ENCODE measurements at places on chromosomes 1 and 21. TPM values are rescaled to one million over a fixed set of nuclear protein-coding genes. Genes with fewer than 3 reads are reported as not detected.

PRAMEF27 gene
- not detected for total RNA-seq

DNA sequence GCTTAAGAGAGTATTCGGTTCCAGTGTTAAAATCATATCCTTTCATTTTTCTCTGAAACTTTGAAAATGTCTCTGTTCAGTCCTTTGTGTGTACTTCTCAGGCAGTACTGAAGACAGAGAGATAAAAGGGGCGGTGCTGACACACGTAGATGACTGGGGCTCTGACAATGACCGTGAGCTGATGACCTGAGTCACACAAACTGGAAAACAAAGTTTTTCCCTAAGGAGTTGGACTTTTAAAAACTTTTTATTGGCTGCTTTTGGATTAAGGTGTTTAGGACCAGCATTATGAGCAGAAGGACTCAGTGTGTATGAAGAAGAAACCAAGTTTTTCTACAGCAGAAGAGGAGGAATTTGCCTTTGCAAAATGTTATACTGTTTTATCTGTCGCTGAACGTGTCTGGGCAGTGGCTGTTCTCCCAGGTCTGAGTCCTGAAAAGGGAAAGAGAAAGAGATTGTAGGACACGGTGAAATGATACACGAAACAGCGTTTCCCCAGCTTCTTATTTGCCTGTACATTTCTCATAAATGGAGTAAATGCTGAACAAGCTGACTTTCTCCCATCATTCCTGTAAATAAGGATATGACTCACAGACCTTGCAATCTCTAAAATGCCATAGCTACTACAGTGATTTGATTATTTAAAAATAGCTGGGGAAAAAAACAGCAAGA lies 51.5 kb downstream of the MAP3K7CL start:
- H3K27me3 ChIP-seq = no peaks in the 10 kb centered on the region
- peak overlapping the region; percentile 50 for H3K4me3 ChIP-seq
- peaks cover 6% of the 10 kb centered on the region for H3K4me1 ChIP-seq
- peak overlapping the region; percentile 97 for H3K27ac ChIP-seq
- peak; percentile 95 for DNase-seq

DNA sequence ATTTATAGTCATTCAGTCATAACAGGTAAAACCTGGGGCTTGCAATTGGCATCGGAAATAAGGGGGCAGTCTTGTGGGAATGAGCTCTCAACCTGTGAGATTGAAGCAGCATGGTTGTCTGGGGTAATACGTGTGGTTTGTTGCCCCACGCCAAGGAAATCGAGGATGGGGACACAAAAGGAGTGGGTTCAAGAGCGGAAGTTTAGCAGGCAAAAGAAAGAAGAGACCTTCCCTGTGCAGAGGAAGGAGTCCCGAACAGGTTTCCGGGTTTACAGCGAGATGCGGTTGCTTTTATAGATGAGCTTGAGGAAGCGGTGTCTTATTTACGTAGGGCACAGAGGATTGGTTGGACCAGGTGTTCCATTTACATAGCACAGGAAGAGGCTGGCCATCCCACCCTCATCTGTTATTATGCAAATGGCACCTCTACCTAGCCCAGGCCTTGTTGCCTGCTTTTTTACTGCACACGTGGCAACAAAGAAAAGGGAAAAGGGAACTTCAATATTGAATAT lies 37.3 kb downstream of the IFNAR1 start:
- H3K4me3 ChIP-seq = no peak overlapping the region
- no peaks in the 10 kb centered on the region for H3K36me3 ChIP-seq
- H3K27me3 ChIP-seq = no peaks in the 10 kb centered on the region

GRCh38 chr1:246583448-246584185 lies 17.4 kb downstream of the CNST start:
- H3K27ac ChIP-seq = no peak overlapping the region
- DNase-seq = no peak
- peaks cover 15% of the 10 kb centered on the region for H3K4me1 ChIP-seq
- H3K27me3 ChIP-seq = no peaks in the 10 kb centered on the region
- no peak overlapping the region for H3K4me3 ChIP-seq
- H3K36me3 ChIP-seq = peaks cover 3% of the 10 kb centered on the region

GRCh38 chr1:241419986-241420385 lies 63.0 kb upstream of the RGS7 start:
- no peak overlapping the region for H3K27ac ChIP-seq
- no peak for DNase-seq
- no peaks in the 10 kb centered on the region for H3K4me1 ChIP-seq
- H3K27me3 ChIP-seq = no peaks in the 10 kb centered on the region
- H3K36me3 ChIP-seq = no peaks in the 10 kb centered on the region

GRCh38 chr1:24501371-24502064 lies 1.1 kb upstream of the RCAN3 start:
- H3K27ac ChIP-seq = peak overlapping the region; percentile 52
- H3K36me3 ChIP-seq = no peaks in the 10 kb centered on the region
- DNase-seq = no peak

DNA sequence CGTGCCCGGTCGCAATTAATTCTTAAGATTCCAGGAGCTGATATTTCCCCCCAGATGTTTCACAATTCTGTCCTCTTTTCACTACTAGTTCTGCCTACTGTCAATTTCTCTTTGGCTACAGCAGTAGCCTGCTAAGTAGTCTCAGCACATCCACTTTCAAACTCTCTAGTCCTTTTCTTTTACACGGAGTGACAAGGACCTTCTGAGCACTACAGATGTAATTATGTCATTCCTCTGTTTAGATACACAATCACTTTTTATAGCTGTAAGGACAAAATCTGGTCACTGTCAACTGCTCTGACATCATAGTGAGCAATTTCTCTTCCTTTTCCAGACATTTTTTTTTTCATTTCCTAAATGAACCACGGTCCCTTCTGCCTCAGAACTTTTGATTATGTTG lies 421.7 kb upstream of the CHRM3 start:
- no peaks in the 10 kb centered on the region for H3K27me3 ChIP-seq
- DNase-seq = no peak
- H3K36me3 ChIP-seq = no peaks in the 10 kb centered on the region
- H3K4me3 ChIP-seq = no peak overlapping the region
- no peak overlapping the region for H3K27ac ChIP-seq
- no peaks in the 10 kb centered on the region for H3K4me1 ChIP-seq

CFHR1 gene
- total RNA-seq = 0.50 TPM

DNA sequence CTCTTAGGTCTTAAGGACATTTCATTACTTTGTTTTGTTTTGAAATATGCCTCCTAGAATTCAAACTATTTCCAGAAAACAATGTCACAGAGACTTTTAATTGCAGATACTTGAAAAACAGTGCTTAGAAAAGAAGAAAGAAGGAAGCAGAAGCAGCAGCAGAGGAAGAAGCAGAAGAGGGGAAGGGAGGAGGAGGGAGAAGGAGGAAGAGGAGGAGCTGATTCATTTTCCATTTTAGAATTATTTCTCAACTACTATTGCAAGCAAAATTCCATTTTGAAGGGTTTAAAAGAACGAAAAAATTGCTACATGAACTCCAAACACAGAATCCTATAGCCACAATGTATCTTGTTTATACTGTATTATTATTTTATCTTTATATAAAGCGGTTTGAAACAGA lies 13.9 kb downstream of the RC3H1 start:
- no peak overlapping the region for H3K27ac ChIP-seq
- peaks cover 4% of the 10 kb centered on the region for H3K4me1 ChIP-seq
- no peaks in the 10 kb centered on the region for H3K27me3 ChIP-seq
- H3K4me3 ChIP-seq = no peak overlapping the region

TTC13 gene
- 9.0 TPM for total RNA-seq

GRCh38 chr1:43885279-43885801 lies 48.3 kb upstream of the ARTN start:
- H3K4me1 ChIP-seq = no peaks in the 10 kb centered on the region
- H3K36me3 ChIP-seq = no peaks in the 10 kb centered on the region
- H3K27ac ChIP-seq = no peak overlapping the region
- DNase-seq = no peak
- no peaks in the 10 kb centered on the region for H3K27me3 ChIP-seq

GRCh38 chr1:55814967-55815366 lies 599.8 kb upstream of the USP24 start:
- H3K27me3 ChIP-seq = no peaks in the 10 kb centered on the region
- peaks cover 13% of the 10 kb centered on the region for H3K4me1 ChIP-seq
- H3K4me3 ChIP-seq = no peak overlapping the region
- no peak overlapping the region for H3K27ac ChIP-seq
- DNase-seq = no peak

GRCh38 chr21:30447056-30447455 lies 7.0 kb downstream of the KRTAP15-1 start:
- no peak for DNase-seq
- no peaks in the 10 kb centered on the region for H3K36me3 ChIP-seq
- H3K27me3 ChIP-seq = no peaks in the 10 kb centered on the region
- no peaks in the 10 kb centered on the region for H3K4me1 ChIP-seq

DNA sequence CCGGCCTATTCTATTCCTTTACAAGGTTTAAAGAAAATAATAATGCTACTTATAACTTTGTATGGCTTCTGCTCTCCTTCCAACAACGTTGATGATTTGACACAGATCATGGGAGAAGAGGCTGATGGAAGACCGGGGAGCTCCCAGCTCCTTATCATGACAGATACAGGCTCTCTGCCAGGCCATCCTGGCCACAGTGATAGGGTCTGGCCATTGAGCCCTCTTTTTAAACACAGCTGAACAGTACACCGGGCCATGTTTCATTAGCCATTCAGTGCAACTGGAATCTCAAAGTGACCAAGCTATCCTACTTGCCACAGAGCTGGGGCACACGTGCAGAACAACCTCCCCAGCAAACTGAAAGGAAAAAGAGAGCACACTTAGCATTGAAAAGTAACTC lies 34.9 kb downstream of the DNAJC11 start:
- H3K4me1 ChIP-seq = no peaks in the 10 kb centered on the region
- H3K4me3 ChIP-seq = no peak overlapping the region
- H3K27me3 ChIP-seq = no peaks in the 10 kb centered on the region

GRCh38 chr1:173666646-173667045 lies 3.0 kb downstream of the ANKRD45 start:
- H3K36me3 ChIP-seq = no peaks in the 10 kb centered on the region
- H3K27me3 ChIP-seq = peaks cover 4% of the 10 kb centered on the region
- peak; percentile 32 for DNase-seq
- no peaks in the 10 kb centered on the region for H3K4me1 ChIP-seq
- no peak overlapping the region for H3K27ac ChIP-seq
- H3K4me3 ChIP-seq = no peak overlapping the region

EDARADD gene
- total RNA-seq = not detected

DNA sequence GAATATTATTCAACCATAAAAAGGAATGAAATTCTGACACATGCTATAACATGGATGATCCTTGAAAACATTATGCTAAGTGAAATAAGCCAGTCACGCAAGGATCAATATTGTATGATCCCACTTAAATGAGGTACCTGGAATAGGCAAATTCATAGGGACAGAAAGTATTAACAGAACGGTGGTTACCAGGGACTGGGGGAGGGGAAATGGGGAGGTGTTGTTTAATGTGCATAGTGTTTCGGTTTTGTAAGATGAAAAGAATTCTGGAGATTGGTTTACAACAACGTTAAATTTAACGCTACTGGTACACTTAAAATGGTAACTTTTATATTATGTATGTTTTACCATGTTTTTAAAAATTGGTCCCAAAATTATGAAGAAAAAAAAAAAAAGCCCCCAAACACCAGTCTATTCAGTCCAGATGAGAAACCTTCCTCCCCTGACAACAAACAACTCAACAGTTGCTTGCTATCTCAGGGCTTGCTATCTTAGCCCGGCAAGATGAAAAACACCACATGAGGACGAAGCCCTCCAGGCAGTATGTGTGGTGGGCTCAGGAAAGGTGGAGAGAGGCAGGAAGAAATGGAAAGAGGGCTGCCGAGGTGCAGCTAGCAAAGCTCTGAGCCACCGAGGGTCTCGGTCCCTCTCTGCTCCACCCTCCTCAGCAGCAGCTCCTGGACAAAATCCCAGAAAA lies 8.5 kb downstream of the NUAK2 start:
- H3K36me3 ChIP-seq = peaks cover 12% of the 10 kb centered on the region
- H3K27me3 ChIP-seq = no peaks in the 10 kb centered on the region
- peaks cover 29% of the 10 kb centered on the region for H3K4me1 ChIP-seq
- peak overlapping the region; percentile 83 for H3K27ac ChIP-seq
- H3K4me3 ChIP-seq = no peak overlapping the region

DNA sequence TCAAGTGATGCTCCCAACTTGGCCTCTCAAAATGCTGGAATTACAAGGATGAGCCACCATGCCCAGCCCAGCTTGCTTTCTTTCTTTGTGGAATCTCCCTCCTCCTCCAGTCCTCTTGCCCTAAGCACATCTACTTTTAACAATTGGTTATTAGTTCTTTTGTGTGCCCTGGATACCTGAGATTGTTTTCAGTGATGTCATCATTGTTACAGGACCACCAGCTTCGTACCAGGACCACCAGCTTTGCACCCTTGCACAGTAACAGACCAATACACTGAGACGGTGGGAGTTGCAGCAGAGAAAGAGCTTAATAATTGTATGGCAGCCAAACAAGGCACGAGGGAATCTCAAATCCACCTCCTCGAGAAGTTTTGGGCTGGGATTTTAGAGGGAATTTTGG lies 71.3 kb downstream of the CNIH3 start:
- DNase-seq = no peak
- H3K27ac ChIP-seq = no peak overlapping the region
- H3K4me1 ChIP-seq = no peaks in the 10 kb centered on the region
- H3K4me3 ChIP-seq = no peak overlapping the region
- peaks cover 1% of the 10 kb centered on the region for H3K36me3 ChIP-seq

AUNIP gene
- total RNA-seq = 0.33 TPM

PRR9 gene
- total RNA-seq = not detected

GRCh38 chr21:44482581-44483287 lies 27.4 kb downstream of the LRRC3 start:
- H3K27ac ChIP-seq = no peak overlapping the region
- no peak overlapping the region for H3K4me3 ChIP-seq
- H3K4me1 ChIP-seq = no peaks in the 10 kb centered on the region
- DNase-seq = no peak
- H3K27me3 ChIP-seq = no peaks in the 10 kb centered on the region

DNA sequence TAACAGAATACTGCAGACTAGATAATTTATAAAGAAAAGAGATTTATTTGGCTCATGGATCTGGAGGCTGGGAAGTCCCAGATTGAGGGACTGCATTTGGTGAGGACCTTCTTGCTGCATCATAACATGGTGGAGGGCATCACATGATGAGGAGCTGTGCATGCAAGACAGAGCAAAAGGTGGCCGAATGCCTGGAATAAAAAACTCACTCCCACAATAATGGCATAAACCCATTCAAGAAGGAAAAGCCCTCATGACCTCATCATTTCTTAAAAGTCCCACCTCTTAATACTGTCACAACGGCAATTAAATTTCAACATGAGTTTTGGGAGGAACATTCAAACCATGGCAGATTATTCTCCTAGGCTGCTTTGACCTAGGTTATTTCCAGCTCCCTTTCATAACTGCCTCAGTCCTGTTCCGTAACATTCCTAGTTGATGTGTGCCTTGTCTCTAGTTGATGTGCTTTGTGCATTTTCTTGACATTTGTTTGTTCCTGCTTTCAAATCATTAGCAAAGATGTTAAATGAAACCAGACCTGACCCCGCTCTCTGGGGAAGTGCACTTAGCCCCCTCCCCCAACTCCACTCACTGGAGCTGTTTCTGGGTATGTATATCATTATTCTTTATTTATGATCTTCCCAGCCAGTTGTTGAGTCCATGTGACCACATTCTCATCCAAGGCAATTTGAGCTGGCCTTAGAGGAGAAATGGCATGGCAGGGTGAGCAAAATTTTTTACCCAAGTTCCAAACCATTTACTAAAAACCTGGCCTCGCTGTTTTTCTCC lies 148.5 kb downstream of the GDAP2 start:
- H3K4me3 ChIP-seq = no peak overlapping the region
- H3K27ac ChIP-seq = no peak overlapping the region
- H3K4me1 ChIP-seq = no peaks in the 10 kb centered on the region
- no peaks in the 10 kb centered on the region for H3K27me3 ChIP-seq
- DNase-seq = peak; percentile 60

- peak overlapping the region; percentile 21 for H3K27ac ChIP-seq
- H3K4me3 ChIP-seq = peak overlapping the region; percentile 53
- H3K4me1 ChIP-seq = peaks cover 59% of the 10 kb centered on the region
- H3K36me3 ChIP-seq = peaks cover 3% of the 10 kb centered on the region
- no peak for DNase-seq
Observed at GRCh38 chr1:27527890-27528817, 38.2 kb upstream of the WASF2 start.

Measured in fibroblast of lung (primary cell).